ENCODE measurements at places on chromosomes 5 and 9.
A peak's percentile ranks its signal among the peaks of the same experiment; 100 is the strongest.

GRCh38 chr5:83472508-83473345 is 1.2 kb downstream of the VCAN start:
- peak; percentile 37 for DNase-seq

- DNase-seq = no peak
Observed at GRCh38 chr9:91011891-91012290, 210.3 kb downstream of the SYK start.

GRCh38 chr9:38318759-38319495 is 73.6 kb upstream of the ALDH1B1 start:
- DNase-seq = no peak

DNA sequence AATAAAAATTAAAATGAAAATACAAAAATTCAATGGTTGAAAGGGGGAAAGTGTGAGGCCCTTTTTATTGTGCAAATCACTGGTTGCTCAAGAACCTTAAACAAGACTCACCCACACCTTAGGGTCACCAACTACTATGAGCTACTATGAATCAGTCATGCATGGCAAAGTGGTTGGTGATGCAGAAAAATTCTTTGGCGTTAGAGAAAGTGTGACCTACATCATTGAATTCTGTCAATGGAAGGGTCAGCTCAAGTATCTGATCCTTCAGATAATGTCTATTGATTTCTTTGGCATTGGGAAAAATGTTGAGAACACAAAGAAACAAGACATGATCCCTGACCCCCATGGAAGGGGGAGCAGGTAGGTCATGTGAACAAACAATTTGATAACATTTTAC is 149.7 kb upstream of the ADCY2 start:
- DNase-seq = no peak

DNA sequence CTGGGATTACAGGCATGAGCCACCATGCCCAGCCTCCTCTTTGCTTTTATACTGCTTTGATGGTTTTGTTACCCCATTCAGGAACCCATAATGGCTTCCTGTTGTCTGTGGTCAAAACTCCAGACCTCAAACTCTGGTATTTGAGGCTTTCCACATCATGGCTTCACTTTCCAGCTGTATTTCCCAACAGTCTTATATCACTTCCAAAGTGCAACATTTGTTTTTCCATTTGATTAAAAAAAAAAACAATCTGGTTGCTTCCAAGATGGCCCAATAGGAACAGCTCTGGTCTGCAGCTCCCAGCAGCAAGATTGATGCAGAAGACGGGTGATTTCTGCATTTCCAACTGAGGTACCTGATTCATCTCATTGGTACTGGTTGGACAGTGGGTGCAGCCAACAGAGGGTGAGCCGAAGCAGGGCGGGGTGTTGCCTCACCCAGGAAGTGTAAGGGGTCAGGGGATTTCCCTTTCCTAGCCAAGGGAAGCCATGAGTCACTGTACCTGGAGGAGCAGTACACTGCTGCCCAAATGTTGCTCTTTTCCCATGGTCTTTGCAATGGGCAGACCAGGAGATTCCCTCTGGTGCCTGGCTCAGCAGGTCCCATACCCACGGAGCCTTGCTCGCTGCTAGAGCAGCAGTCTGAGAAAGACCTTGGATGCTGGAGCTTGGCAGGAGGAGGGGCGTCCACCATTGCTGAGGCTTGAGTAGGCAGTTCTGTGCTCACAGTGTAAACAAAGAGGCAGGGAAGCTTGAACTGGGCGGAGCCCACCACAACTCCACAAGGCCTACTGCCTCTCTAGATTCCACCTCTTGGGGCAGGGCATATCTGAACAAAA is 458.4 kb downstream of the KDM4C start:
- DNase-seq = no peak

DNA sequence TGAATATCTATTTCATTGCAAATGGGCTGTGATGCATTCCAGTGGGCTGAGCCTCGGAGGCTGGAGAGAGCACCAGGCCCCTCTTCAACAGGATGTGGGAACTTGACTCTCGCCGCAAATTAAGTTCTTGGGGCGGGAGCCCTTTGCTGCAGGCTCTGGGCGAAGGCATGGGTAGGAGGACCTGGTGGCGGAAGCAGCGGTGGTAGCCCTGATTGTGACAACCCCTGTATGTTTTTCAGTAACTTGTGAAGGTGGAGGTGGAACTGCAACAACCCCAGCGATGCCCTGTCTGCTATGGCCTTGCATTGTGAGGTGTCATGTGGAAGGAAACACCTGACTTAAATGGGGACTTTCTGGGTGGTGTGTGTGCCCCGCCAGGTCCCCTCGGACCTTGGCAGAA is 9.4 kb downstream of the FYB1 start:
- no peak for DNase-seq

DNA sequence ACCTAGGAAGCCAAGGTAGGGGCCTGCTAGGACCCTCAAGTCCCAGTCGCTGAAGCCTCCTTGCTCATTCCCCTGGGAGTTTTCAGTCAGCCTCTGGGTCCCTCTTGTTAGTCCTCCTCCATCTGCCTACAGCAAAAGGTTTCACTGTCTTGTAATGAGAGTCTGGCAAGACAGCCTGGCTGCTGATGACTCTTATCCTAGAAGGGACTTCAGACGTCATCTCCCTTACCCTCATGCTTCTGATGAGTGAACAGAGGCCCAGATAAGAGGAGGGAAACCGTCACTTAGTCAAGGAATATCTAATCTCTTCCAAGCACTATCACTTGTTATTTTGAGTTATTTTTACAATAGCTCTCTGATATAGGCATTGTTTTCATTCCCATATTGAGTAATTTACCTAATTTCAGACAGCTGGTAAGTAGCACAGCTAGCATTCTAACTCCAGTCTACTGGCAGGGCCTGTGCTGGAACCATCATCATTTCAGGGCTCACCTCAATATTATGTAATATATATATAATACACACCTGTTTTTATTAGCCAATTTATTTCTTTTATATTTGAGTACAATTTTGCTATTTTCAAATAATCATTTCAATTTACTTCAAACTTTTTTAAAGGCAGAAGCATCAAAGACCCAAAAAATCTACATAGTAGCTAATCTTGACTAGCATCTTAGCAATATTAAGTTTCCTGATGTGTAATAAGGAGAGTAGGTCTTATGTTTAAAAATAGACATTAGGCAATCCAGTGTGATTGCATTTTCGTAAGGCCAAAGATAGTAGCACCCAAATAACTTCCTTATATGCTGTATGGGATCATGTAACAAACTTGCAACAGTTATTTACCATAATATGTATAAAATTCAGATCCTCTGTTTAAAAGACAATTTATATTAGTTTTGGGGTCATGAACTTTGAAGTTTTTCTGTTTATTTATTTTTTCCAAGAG is 7.9 kb downstream of the CMYA5 start:
- no peak for DNase-seq

GRCh38 chr5:146073239-146073900 is 32.0 kb downstream of the PLAC8L1 start:
- no peak for DNase-seq

DNA sequence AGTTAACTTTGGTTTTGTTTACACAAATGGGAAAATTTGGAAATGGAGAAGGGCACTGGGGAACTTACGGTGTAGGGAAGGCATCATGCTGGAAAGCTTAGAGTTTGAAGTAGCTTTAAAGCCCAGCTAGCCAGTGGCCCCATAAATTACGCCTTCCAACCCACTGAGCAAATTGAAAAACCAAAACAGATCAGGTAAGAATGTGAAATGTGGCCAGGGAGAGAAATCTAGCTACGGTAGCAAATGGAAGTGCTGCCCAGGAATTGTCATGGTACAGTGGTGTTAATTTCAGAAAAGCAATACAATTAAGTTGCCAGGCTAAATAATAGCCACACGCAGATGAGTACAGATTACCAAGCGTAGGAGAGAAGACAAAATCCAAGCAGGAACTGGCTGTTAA is 654.8 kb downstream of the PRELID2 start:
- no peak for DNase-seq

DNA sequence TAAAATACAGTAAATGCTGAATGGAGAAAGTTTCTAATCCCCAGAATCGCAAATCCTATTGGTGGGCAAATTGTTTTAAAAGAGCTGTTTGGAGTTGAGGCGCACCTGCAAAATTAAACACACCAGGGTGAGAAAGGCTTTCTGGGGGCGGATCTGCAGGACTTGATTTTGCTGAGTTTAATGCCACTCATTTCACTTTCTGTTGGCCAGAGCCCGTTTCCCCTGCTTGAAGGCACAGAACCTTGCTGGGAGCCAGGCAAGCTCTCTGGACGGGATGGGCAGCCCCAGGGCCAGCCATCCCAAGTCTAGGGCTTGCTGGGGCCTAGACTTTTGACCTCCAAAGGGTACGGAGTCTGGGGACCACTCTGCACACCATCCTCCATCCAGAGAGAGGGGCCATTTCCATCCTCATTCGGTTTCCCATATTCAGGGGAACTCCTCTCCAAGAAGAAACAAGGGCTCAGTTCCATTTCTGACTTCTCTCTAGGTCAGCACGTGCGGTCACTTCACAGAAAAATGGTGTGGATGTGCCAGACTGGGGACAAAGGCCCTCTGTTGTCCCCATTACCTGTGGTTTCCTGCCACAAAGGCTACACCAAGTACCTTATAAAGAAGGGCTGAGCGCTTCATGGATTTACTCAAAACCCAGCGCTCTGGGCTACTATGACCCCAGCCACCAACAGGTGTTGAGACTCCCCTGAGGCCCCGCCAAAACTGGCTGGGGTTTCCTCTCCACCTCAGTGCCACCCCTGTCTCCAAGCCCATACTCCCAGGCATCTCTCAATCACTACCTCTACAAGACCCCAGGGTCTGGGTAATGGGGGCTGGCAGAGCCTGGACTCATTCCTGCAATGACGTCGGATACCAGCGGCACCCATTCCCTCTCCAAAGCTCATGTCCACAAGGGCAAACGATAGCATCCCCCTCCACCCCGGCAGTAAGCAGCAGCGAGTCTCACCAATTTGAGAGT is 170.0 kb downstream of the AUH start:
- DNase-seq = no peak

GRCh38 chr9:5760338-5760737 is 72.6 kb downstream of the ERMP1 start:
- no peak for DNase-seq

DNA sequence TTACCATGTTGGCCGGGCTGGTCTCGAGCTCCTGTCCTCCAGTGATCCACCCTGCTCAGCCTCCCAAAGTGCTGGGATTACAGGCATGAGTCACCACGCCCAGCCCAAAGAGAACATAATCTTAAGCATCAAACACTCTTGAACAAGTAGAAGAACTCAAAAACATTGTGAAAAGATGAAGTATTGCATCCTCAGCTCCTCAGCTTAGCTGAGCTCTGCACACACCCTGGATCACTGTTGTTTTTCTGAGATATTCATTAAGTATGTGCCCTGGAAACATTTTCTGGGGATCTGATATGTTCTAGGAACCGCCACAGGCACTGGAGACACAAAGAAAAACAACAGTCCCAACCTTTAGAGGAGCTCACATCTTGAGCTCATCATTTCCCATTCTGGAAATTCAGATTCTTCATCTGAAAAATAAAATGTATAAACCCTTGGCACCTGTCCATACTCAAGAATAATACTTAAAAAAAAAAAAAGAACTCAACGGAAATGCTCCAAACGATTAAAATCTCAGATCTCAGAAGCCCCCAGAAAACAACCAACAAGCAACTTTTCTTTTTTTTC is 62.2 kb upstream of the ZNF462 start:
- DNase-seq = no peak

DNA sequence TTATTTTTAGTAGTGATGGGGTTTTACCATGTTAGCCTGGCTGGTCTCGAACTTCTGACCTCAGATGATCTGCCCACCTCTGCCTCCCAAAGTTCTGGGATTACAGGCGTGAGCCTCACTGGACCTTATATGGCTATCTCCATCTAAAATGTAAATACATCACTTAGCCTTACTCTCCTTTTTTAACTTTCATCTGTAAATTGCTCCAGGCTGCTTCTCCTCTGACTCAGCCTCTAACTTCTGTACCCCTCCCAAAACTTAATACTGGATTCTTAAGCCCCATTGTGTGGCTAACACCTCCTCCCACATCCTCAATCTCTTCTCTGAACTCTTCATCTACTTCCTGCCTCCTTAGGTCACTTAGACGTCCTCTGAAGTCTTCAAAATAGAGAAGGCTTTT is 4.0 kb downstream of the SNX30 start:
- DNase-seq = no peak

DNA sequence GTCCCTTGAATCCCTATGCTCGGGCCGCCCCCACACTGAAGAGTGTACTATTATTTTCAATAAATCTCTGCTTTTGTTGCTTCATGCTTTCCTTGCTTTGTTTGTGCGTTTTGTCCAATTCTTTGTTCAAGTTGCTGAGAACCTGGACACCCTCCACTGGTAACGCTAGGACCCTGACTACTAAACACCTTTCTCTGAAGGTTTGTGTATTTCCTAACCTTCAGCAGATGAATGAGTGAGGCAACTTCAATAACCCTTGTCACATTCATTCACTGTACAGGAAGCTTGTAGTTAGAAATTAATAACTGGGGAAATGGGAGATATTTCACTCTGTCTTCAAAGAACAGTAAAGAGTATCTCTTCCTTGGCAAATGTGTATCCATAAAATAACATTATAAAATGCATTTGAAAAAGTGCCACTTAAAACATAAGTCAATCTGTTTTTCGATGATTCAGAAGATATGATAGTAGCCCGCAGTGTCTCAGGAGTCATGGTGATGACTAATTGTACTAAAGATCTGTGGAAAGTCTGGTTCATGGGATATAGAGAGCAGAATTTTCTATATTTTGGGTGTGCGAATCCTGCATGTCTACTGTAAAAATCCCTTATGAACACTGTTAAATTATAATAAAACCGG is 43.2 kb upstream of the ANKH start:
- no peak for DNase-seq

DNA sequence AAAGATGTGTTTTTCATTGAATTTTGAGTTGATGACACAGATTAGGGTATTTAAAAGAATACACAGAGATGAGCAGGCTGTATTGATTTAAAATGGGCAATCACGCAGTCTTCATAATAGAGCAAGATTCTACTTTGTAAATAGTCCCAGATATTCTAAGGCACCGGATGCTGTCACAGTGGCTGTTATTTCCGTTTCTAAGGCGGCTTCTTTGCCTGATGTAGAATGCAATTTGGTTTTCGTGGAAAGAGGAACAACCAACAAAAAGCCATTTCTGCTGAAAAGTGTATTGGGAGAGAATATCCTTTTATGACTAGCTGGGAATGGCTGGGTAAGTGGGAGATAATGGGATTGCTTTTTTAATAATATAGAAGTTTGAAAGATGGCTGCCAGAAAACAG is 17.5 kb downstream of the PRKACG start:
- DNase-seq = no peak

DNA sequence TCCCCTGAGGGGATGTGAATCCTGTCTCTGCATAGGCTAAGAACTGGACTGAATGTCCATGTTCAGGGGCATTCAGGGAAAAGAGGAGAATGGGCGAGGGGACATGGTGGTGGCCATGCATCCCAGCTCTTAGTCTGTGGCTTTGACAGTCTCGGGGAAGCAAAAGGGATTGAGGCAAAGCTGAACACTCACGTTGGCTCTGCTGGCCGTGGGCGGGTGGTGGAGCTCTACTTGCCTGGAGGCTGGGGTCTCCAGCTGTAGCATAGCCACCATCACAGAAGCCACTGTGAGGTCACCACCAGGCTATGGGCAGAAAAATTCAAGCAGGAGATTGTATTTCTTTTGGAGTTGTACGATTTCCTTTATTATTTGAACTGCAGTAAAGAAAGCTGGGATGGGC is 4.1 kb downstream of the GARIN3 start:
- DNase-seq = no peak

- no peak for DNase-seq
Observed at GRCh38 chr5:100790170-100790665, 112.9 kb downstream of the ST8SIA4 start.

- no peak for DNase-seq
Observed at GRCh38 chr5:23318960-23319359, 188.4 kb upstream of the PRDM9 start.

GRCh38 chr5:39175273-39175955 is 43.9 kb downstream of the FYB1 start:
- DNase-seq = no peak
